Stimulated activated CD4-positive, alpha-beta T cell treated with anti-CD3 and anti-CD28 coated beads, Interleukin-12 subunit alpha, Interleukin-12 subunit beta, amount 100 ng/mL, for 48 hours (primary cell): ENCODE measurements at places on chromosomes 3 and 15.

DNA sequence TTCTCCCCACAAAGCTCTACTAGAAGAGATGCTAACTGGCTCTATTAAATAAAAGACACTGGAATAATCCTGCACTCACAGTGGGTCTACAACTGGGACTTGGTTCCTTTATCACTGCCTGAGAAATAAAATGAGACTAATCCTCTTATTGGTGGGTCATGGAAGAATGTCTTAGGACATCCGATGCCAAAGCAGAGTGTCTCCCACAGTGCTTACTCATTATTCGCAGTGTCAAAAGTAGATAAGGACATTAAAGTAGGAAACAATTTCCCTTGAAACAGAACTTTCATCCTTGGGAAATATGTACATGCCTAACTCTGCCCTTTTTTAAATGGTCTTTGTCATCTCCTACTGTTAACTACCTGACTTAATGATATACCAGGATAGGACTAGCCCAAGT is 71.5 kb downstream of the GSK3B start:
- DNase-seq, result no peak

- DNase-seq, result peak; percentile 61
Measured at GRCh38 chr3:45462522-45463265, 74.3 kb downstream of the LARS2 start.

DNA sequence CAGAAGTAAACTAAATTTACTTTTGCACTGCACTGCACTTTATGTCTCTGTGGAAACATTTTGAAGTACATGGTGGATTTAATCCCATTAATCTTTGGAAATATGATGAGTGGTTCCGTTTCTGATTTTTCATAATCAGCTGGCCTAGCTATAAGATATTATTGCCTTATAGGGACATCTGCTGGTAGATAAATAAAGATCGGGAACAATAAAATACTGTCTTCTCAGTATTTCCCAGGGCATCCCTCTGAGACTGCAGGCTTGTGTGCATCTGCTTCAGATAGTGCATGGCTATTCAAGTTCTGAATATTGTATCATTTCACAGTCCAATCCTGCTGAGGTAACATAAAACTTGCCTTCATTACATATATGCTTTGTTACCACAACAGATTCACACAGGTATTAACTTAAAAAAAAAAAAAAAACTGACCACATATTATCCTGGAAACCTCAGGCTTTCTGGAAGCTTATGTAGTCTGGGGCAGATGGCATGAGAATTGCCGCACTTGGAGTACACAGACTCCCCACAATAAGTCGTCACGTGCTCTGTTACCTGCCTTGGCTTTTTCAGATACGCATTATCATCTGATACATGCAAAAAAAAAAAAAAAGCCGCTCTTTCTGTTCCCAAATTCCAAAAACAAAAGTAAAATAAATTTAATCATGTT is 330.8 kb upstream of the AGTR1 start:
- no peak for DNase-seq

GRCh38 chr3:38224357-38224756 is 41.3 kb upstream of the SLC22A13 start:
- DNase-seq, result no peak

GRCh38 chr3:128011140-128011539 is 41.1 kb upstream of the SEC61A1 start:
- DNase-seq, result peak; percentile 1

- no peak for DNase-seq
Measured at GRCh38 chr3:143565951-143566350, 282.3 kb downstream of the SLC9A9 start.

- DNase-seq, result no peak
Measured at GRCh38 chr3:33659856-33660434, 58.1 kb downstream of the CLASP2 start.

DNA sequence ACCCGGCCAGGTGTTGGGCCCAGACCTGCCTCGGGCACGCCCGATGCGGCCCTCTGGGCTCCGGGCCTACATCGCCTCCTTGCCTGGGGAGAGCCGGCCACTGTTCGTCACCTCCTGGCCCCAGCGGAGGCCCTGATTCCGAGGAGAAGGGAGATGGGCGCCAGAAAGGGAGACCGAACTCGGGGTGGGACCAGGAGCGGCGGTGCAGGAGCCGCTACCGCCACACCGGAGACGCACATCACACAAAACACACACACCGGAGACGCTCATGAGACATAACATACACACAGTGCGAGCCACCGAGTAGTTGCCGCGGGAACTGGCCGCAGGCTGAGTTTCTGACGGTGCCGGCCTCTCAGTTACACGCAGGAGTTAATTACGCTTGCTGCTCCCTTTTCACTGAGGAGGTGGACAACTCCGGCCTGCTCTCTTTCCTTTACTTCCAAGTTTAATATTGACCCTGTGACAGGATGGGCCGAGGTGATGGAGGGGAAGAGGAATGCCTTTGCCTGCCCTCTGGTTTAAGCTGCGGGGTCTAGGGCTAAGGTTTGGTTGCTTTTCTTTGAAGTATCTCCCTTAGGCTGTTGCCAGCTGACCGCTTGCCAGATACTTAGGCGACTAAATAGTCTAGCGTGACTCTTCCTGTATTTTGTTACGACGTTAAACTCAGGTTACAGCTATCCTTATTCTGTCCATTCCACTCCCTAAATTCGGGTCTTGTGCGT is 570 bp downstream of the PCNP start:
- DNase-seq, result no peak

GRCh38 chr3:188179006-188179966 is 25.3 kb downstream of the LPP start:
- no peak for DNase-seq
